ENCODE measurements at places on chromosomes 4 and X.

GRCh38 chrX:151365579-151365978 lies 31.4 kb upstream of the VMA21 start:
- no peak for DNase-seq

- no peak for DNase-seq
Observed at GRCh38 chr4:21113496-21114223, 413.4 kb downstream of the PACRGL start.

DNA sequence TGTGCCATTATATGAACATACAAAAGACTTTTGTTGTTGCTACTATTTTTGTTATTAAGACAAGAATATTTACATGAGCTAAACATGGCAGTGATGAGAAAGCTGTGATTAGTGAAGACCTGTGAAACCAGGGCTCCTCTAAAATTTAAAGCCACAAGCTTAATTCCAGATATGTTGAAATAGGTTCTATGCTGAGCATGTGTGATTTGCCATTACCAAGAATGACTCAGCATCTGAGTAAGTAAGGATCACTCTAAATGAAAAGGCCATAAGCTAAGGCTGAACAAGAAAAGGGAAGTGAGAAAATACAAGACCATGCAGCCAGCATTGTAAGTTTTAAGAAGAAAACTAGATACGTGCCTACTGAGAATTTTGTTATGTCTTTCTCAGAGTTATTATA lies 75.9 kb upstream of the CAMK2D start:
- no peak for DNase-seq

GRCh38 chr4:146488495-146489174 lies 33.1 kb downstream of the SLC10A7 start:
- DNase-seq: no peak

- DNase-seq: no peak
Observed at GRCh38 chrX:134774190-134775048, 116.1 kb upstream of the PLAC1 start.

GRCh38 chr4:94635177-94635576 lies 122.6 kb upstream of the BMPR1B start:
- no peak for DNase-seq

DNA sequence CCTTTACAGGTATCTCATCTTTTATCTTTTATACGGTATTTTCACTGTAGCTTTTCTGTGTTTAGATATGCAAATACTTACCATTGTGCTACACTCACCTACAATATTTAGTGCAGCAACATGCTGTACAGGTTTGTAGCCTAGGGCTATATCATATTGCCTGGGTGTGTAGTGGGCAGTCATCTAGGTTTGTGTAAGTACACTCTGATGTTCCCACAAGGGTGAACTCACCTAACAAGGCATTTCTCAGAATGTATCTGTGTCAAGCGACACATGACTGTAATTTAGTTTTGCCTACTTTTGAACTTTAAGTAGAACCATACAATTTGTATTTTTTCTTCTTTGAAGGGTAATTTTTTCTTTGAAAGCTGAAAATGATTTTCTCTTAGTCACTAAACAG lies 54.2 kb upstream of the SLC10A4 start:
- no peak for DNase-seq

- no peak for DNase-seq
Observed at GRCh38 chrX:149145845-149146285, 359.2 kb downstream of the IDS start.

GRCh38 chr4:138577145-138577544 lies 335.0 kb upstream of the SLC7A11 start:
- no peak for DNase-seq
